ENCODE measurements at places on chromosomes 4 and X. TPM values are rescaled to one million over a fixed set of nuclear protein-coding genes. Genes with fewer than 3 reads are reported as not detected.

TMSB15B gene
- polyA plus RNA-seq: 6.6 TPM

PIR gene
- polyA plus RNA-seq: 11.7 TPM

PAGE3 gene
- polyA plus RNA-seq: not detected

IRS4 gene
- not detected for polyA plus RNA-seq

ARHGAP6 gene
- polyA plus RNA-seq: 1.0 TPM

SHROOM4 gene
- 0.59 TPM for polyA plus RNA-seq
